IMR-90 (cell line): ENCODE measurements at places on chromosomes 16 and 17. TPM values are rescaled to one million over a fixed set of nuclear protein-coding genes. Genes with fewer than 3 reads are reported as not detected.

GRCh38 chr17:51860954-51861561 lies 297.5 kb downstream of the CA10 start:
- DNase-seq = no peak

GRCh38 chr16:3143598-3144320 lies 8.9 kb downstream of the ZNF213 start:
- no peak for DNase-seq

The MINK1 gene
- 12.2 and 12.8 TPM in 2 replicates for total RNA-seq

DNA sequence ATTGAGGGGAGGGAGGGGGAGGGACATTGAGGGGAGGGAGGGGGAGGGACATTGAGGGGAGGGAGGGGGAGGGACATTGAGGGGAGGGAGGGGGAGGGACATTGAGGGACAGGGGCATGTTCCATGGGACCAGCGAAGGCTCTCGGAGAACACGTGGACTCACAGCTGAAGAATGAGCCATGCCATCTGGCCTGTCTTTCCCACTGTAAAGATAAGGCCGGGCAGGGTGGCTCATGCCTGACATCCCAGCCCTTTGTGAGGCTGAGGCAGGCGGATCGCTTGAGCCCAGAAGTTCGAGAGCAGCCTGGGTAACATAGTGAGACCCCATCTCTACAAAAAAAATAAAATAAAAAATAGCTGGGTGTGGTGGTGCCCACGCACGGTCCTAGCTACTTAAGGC lies 32.5 kb downstream of the RPH3AL start:
- DNase-seq = peak; percentile 18

- no peak for DNase-seq
Observed at GRCh38 chr16:87971933-87972332, 20.7 kb downstream of the BANP start.
